ENCODE measurements at places on chromosomes 3 and 15. TPM values are rescaled to one million over a fixed set of nuclear protein-coding genes. Genes with fewer than 3 reads are reported as not detected.

Gene CHST13
- not detected for total RNA-seq

Gene SYNPR
- total RNA-seq, result not detected

Gene PXYLP1
- total RNA-seq, result 20.7 TPM

Gene CDCP1
- total RNA-seq, result 8.1 TPM

Gene NR2E3
- total RNA-seq, result 2.2 TPM

Gene MBNL1
- total RNA-seq, result 210 TPM

Gene ZPLD1
- total RNA-seq, result not detected

Gene MORC1
- total RNA-seq, result not detected

Gene KBTBD13
- 2.6 TPM for total RNA-seq

Gene SMCO1
- 19.6 TPM for total RNA-seq

Gene ERICH6
- total RNA-seq, result not detected

Gene VEPH1
- 7.8 TPM for total RNA-seq

Gene FSIP1
- total RNA-seq, result 0.10 TPM

Gene CACNA2D2
- total RNA-seq, result 4.3 TPM

Gene CEP152
- 6.2 TPM for total RNA-seq

Gene NME9
- total RNA-seq, result 0.72 TPM

Gene KNL1
- 13.0 TPM for total RNA-seq

Gene SENP8
- 4.7 TPM for total RNA-seq

Gene SPSB4
- total RNA-seq, result 18.7 TPM

DNA sequence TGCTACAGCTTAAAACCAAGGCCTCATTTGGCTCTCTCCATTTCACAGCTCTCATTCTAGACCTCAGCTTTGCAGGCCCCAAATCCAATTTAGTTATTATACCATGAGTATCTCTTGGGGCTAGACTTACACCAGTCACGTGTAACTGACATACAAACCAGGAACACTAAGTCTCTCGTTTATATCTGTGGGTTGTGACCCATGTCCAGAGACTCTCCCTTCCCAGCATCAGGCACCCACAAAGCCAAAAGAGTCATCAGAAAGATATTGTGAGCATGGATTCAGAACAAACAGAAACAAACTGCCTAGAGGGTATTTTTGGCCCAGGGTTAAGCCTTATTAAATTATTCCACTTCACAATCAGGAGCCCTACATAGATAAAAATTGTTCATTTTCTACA, 5.6 kb upstream of the CCDC13 start:
- no peak for DNase-seq

- no peak for DNase-seq
Measured at GRCh38 chr3:55605443-55606236, 118.5 kb upstream of the WNT5A start.

DNA sequence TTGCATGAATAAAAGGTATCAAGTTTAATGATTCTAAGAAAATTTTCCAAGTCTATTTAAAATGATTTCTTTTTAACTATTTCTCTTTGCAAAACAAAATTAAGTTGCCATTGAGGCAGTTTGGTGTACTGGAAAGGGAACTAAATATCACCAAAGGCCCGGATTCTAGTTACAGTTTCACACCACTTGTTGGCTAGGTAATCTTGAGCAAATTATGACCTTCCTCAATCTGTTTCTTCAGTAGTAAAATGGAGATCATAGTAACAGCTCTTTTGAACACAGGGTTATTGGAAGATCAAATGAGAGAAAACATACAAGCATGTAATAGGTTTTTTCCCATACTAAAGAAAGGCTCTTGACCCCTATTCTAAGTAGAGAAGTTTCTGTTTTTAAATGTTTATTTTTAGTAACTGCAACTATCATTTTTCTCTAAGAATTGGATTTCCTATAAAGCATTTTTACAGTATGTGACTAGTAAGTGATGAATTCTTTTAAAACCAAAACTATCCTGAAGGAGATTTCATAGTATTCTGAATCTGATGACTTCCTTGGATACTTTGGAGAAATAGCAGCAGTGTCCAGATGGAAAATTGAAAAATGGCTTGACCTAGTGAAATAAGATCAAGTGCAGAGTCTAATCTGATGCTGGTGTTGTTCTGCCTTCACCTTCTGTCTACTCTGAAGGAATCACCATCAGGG, 15.7 kb downstream of the SCAANT1 start:
- no peak for DNase-seq

DNA sequence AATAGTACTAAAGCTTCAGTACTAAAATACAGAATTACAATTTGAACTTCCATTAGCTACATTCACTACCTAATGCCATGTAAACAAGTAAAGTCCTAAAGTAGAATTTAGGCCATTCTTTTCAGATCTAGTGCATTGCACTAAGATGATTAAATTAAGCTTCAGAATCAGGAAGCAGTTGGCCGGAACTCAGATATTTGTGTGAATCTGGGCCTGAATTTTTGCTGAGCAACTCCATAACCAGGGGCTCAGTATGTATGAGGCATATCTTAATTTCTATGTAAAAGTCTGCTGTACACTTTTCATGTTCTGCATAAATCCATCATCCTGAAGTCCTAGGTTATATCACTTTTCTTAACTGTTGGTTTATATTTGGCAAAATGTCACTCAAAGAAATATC, 246.4 kb downstream of the RBMS3 start:
- DNase-seq, result no peak

- DNase-seq, result peak; percentile 37
Measured at GRCh38 chr3:45164056-45164455, 17.9 kb upstream of the CDCP1 start.

- DNase-seq, result peak; percentile 20
Measured at GRCh38 chr15:52680761-52681160, 1.6 kb upstream of the ATOSA start.

DNA sequence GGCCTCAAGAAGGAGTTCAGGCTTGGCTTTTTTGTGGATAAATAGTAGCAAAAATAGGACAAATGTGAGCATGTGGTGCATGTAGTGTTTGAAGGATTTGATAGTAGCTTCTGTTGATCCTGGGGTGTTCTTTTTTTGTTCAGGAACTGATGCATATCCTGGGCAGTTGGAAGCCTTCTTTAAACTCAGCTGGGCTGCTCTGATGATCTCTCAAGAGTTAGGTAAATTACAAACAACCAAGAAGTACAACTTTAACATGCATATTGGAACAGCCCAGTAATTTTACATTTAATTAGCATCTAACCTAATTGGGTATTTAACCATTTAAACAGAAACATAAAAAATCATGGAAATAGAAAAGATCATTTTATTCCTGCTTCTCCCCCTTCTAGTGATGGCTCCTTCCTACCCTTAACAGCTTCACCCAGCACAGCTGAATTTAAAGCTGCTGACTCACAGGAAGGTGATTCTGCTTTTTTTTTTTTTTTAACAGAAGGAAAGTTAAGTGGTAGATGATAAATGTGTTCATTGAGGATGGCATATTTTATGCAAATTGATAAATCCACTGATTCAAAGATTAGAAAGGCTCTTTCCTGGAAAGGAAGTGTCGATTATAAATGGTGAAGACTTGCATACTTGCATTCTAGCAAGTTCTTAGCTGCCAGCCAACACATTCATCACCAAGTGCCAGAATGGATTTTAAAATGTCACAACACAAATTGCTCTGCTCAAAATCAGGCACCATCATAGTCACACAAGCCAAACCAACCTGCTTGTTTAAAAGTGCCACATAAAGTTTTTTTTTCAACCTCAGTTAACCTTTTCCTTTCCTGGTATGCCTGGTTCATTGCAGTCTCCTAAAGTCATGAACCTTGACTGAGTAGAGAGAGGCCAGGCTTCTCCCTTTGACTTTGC, 20.0 kb downstream of the SLC35G2 start:
- no peak for DNase-seq

DNA sequence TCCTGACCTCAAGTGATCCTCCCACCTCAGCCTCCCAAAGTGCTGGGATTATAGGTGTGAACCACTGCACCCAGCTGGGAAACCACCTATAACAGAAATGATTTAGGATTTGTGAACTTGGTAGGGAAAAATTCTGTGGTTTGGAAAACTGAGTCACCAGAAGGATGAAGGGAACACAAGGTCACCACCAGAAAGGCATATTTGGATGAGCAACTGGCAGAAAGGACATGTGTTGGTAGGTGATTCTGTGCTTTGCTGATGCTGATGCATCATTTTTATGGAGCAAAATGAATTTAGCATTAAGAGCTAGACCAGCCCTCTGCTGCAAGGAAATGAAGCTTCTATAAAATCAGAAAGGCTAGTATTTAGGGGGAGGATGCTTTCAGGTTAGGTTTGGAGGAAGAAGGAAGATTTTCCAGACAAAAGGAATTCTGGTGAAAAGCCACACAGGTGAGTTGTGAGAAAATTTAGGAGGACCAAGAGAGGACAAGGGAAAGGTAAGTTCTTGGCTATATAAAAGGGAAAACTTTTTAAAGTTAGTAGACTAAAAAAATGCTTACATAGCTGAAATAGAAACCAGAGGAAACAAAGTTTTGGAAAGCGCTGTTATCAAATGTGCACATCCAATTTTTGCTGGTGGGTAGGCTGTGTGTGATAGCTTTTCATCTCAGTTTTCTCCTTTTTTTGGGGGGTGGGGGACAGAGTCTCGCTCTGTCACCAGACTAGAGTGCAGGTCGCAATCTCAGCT, 3.6 kb downstream of the PXK start:
- DNase-seq, result no peak

DNA sequence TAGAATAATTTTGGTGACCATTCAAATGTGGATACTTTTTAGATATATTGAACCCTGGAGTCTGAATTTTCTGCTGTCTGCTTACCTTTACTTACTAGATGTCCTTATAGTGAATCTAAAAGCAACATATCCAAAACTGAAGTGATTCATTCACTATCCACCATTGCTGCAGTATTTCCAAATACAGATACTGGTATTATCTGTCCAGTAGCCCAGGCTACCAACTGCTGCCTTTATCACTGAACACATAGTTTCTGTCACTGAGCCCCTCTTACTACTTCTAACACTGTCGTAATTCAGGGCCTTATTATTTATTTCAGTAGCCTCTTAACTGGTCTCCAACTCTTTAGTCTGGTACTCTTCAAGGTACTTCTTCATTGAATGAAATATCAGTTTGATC, 49.2 kb downstream of the SLMAP start:
- no peak for DNase-seq

GRCh38 chr3:31469385-31469784, 63.3 kb upstream of the STT3B start:
- DNase-seq, result no peak

DNA sequence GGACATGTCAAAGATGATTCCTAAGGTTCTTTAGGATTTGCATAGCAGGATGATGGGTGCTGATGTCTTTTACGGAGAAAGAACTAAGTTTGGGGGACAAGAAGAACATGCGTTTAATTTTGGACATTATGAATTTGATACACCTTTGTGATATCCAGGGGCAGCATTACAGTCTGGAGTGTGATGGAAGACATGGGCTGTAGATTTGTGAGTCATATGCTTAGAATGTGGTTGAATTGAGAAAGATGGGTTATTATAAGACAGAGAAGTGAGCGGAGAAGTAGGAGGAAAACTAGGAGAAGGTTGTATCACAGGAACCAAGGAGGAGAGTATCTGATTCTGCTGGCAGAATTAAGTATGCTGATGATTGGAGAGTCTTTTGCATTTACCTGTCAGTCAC, 20.6 kb downstream of the NEO1 start:
- DNase-seq, result no peak

GRCh38 chr3:190697901-190698300, 164.6 kb downstream of the GMNC start:
- peak; percentile 33 for DNase-seq

DNA sequence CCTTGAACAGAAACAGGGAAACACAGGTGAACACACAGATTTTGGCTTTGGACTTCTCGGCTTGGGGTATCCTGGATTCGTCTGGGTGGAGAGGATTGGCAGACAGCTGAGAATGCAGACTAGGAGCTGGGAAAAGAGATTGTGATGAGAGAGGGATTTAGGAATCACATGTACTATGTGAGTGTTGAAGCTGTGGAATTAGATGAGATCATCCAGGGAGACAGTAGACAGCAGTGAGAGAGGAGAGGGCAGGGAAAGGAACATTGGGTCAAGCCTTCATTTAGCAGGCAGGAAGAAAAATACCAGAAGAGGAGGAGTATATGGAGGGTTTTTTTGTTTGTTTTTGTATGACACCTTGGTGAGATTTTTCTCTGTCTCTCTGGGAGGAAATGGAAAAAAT, 262.1 kb upstream of the TBL1XR1 start:
- peak; percentile 92 for DNase-seq

DNA sequence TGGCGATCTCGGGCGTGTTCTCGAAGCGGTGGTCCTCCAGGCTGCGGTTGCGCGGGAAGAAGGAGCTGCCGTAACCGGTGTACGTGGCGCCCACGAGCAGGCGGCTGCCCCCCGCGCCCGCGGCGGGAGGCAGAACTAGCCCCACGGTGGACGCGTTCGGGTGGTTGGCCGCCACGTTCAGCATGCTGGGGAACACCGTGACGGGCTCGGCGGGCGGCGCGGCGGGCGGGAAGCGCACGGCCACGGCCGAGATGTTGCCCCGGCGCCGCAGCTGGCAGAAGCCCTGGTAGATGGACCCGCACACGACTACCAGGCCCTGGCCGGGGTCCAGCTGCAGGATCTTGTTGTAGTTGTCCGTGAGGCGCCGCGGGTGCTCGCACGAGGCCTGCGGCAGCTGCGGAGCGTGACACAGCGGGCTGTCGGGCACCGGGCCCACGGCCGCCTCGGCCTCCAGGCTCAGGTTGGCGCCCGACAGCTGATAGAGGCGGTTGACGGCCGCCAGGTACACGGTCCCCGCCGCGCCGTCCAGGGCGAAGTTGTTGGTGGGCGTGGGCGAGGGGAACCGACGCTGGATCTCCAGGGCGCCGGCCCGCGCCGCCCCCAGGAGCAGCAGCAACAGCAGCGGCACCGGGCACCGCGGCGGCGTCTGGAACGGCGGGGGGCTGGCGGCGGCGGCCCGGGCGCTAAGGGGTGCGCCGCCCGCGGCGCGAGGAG, 397 bp downstream of the PLXND1 start:
- peak; percentile 55 for DNase-seq

DNA sequence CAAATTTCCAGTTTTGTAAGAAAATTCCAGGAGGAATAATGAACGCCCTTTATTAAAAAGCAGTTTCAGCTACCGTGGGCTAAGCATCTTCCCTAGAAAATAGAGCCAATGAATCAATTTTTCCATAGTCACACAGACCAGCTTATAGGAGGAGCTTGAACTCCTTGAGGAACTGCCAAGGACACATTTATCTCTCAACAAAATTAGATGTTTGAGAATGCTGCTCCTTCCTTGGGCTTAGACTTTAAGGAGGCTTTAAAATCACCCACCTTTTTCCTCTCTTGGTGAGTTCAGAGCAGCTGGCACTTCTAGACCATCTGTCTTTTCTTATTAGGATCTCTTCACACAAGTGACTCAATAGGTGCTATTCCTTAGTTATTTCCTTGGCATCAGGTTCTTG, 588.0 kb downstream of the SQOR start:
- no peak for DNase-seq
